Fibroblast of lung (primary cell): ENCODE measurements at places on chromosomes 4 and X. TPM values are rescaled to one million over a fixed set of nuclear protein-coding genes. Genes with fewer than 3 reads are reported as not detected.

The PCSK1N gene
- 0.08 TPM in 1 of 2 replicates, not detected in the other for polyA plus RNA-seq

The TAPT1 gene
- polyA plus RNA-seq, result 9.9 and 18.7 TPM in 2 replicates

The SMIM31 gene
- polyA plus RNA-seq, result not detected in 2 replicates

The MSL3 gene
- 24.6 and 27.9 TPM in 2 replicates for polyA plus RNA-seq

The HS3ST1 gene
- 0.01 TPM in 2 replicates for polyA plus RNA-seq

The LNX1 gene
- 0.48 and 0.61 TPM in 2 replicates for polyA plus RNA-seq

The CLNK gene
- not detected in 2 replicates for polyA plus RNA-seq

The RASGEF1B gene
- polyA plus RNA-seq, result 0.02 and 0.09 TPM in 2 replicates

The CLCN5 gene
- 2.9 and 3.4 TPM in 2 replicates for polyA plus RNA-seq

The SPP1 gene
- polyA plus RNA-seq, result 0.59 and 1.5 TPM in 2 replicates

The PNCK gene
- 0.08 TPM in 1 of 2 replicates, not detected in the other for polyA plus RNA-seq

The GSX2 gene
- polyA plus RNA-seq, result 0.05 and 0.15 TPM in 2 replicates

The JAKMIP1 gene
- polyA plus RNA-seq, result not detected in 2 replicates

The HS6ST2 gene
- polyA plus RNA-seq, result 0.01 and 0.02 TPM in 2 replicates

The FSTL5 gene
- 0.02 and 0.11 TPM in 2 replicates for polyA plus RNA-seq

The ASB11 gene
- not detected in 2 replicates for polyA plus RNA-seq

The MAPK10 gene
- polyA plus RNA-seq, result 3.2 and 3.8 TPM in 2 replicates

The CT45A10 gene
- not detected in 2 replicates for polyA plus RNA-seq

The CRMP1 gene
- polyA plus RNA-seq, result 0.02 and 2.7 TPM in 2 replicates

The DCAF8L2 gene
- polyA plus RNA-seq, result not detected in 2 replicates

The UGT2B11 gene
- not detected in 2 replicates for polyA plus RNA-seq
